ENCODE measurements at places on chromosomes 6 and 20. TPM values are rescaled to one million over a fixed set of nuclear protein-coding genes. Genes with fewer than 3 reads are reported as not detected.

GRCh38 chr6:89400050-89400449, 12.0 kb downstream of the RRAGD start:
- DNase-seq, result no peak

Gene GABRR1
- not detected for total RNA-seq

DNA sequence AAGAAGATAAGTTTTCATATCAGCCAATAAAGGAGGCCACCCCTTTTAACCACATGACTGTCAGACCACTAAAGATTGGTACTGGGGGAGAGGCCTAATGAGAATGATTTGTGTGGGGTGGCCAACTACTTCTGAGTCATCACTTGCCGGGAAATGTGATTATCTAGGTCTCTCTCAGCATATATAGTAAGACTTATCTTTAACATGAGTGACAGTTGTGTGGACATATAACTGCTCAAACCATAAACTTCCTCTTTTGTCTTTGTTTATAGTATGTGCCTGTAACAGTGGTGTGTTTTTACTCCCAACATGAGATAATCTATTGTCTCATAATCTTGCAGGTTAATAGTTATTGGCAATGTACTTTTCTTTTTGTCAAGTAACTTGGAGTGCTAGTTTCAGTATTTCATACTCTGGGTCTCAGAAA, 312.4 kb downstream of the CDKAL1 start:
- no peak for DNase-seq

DNA sequence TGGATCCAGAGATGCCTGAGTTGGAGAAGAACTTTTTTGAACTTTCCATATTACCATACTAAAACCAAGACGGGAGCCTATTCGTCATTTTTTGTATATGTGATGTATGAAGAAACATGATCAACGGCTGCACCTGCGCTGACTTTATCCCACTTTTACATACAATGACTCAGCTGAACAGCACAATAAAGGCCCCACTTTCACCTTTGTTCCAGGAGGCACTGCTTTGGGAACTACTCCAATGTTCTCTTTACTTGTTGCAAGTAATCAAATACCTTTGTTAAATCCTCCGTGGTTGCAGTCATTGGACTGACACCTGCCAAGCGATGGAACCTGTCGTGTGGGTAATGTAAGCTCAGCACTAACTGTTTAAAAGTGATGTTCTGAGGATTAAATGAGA, 17.3 kb upstream of the BTN3A2 start:
- DNase-seq, result no peak

DNA sequence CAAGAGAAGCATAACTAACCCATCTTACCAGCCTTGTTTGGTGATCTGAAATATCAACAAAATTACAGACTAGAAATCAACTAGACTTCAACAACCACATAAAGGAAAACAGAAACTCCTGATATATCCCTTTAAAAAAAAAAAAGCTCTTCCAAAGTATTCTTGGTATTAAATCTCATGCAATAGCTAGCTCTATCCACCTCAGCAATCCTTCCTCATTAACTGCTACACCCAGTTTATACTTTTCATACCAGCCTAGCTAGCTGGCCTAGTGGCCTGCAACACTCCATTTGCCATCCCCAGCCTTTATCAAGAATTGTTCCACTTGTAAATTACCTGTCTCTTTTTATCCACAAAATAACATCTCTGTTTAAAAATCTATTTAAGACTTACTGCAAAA, 69.0 kb downstream of the BACH2 start:
- DNase-seq, result no peak
